GM03348 (cell line): ENCODE measurements at places on chromosomes 1 and 21.

- DNase-seq, result peak; percentile 45
Observed at GRCh38 chr1:94734963-94735901, 84.9 kb upstream of the SLC44A3 start.

DNA sequence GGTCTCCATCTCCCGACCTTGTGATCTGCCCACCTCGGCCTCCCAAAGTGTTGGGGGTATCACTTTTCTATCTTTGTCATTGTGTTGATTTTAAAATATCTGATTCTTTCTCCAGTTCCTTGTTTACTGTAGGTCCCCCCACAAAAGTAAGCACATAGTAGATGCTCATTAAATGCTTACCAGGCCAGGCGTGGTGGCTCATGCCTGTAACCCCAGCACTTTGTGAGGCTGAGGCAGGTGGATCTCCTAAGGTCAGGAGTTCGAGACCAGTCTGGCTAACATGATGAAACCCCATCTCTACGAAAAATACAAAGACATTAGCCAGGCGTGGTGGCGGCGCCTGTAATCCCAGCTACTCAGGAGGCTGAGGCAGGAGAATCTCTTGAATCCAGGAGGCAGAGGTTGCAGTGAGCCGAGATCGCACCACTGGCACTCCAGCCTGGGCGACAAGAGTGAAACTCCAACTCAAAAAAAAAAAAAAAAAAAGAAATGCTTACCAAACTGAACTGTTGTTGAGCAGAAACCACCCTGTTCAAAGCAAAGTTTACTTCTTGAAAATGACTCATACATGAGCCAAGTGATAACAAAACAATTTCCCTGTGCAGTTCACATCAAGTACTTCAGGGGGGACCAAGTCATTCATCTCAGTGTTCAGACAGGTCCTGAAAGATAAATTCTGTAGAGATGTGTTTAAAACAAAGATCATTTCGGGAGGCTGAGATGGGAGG, 24.3 kb upstream of the NID1 start:
- no peak for DNase-seq

DNA sequence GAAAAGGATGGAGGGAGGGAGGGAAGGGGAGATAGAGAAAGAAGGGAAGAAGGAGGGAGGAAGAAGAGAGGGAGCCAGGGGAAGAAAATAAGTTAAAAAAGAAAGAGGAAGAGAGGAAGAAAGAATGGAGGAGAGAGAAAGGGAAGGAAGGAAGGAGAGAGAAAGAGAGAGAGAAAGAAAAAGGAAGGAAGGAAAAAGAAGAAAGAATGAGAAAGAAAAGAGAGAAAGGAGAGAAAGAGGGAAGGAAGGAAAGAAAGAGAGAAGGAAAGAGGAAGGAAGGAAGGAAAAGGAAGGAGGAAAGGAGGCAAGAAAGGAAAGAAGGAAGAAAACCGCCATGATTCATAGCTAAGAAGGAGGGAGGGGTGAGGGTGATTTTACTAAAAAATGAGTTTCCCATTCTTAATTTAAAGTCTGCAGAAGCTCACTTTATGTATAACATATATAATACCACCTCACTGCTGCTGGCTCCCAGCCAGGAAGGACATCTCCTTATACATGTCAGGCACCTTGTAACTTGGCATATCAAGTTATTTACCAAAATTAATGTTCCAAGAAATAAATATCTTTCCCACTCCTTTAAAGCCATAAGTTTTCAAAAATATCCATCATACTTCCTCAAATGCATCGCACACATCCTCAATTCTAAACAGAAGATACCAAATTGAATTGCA, 46.0 kb upstream of the OLIG2 start:
- DNase-seq, result no peak

DNA sequence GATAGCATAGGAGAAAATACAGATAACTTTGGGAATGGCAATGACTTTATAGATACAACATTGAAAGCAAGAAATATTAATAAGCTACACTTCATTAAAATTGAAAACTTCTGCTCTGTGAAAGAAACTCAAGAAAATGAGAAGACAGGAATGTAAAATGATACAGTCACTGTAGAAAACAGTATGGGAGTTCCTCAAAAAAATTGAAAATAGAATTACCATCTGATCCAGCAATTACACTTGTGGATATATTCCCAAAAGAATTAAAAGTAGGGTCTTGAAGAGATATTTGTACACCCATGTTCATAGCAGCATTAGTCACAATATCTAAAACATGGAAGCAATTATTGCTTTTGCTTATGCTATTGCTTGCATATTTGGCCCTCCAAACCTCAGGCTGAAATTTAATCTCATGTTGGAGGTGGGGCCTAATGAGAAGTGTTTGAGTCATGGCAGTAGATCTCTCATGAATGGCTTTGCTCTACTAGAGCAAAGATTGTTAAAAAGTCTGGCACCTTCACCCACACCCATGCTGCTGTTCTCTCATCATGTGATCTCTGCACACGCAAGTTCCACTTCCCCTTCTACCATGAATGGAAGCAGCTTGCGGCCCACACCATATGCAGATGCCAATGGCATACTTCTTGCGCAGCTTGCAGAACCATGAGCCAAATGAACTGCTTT, 15.3 kb upstream of the AHCYL1 start:
- peak; percentile 62 for DNase-seq

DNA sequence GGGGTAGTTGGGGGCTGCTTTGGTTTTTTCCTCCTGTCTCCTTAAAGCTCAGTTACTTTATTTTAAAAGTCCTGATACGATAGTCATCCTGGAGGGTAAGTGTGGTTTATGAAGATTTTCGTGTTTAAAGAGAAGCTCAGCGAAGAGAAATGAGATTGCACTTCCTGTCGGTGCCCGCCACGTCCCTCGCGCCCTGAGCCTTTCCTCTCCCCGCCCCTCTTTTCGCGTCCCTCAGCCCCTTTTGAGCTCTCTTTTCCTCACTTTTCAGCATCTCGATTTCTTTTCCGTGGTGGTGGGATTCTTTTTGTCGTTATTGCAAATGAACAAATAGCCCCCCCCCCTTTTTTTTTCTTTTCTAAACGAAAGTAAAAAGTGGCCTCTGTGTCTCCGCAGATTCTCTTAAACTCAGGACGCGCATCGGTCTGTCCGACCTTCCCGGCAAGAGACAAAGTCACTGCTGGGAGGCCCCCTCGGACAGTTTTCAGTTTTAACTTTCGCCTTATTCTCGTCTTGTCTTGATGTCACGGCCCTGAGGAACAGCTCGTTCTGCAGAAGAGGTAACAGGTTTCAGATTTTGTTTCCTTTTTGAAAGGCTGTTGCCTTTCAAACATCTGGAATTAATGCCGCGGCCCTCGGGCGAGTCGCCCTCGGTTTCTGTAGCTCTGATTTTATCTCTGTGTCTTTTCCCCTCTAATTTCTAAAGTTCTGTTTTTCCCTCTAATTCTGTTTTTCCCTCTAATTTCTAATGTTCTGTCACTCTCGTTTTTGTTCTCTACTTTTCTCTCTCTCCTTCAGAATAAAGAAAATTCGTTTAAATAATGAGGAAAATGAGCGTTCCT, 1.0 kb upstream of the DMRTA2 start:
- no peak for DNase-seq

- DNase-seq, result no peak
Observed at GRCh38 chr21:45113543-45113942, 39.2 kb downstream of the ADARB1 start.

DNA sequence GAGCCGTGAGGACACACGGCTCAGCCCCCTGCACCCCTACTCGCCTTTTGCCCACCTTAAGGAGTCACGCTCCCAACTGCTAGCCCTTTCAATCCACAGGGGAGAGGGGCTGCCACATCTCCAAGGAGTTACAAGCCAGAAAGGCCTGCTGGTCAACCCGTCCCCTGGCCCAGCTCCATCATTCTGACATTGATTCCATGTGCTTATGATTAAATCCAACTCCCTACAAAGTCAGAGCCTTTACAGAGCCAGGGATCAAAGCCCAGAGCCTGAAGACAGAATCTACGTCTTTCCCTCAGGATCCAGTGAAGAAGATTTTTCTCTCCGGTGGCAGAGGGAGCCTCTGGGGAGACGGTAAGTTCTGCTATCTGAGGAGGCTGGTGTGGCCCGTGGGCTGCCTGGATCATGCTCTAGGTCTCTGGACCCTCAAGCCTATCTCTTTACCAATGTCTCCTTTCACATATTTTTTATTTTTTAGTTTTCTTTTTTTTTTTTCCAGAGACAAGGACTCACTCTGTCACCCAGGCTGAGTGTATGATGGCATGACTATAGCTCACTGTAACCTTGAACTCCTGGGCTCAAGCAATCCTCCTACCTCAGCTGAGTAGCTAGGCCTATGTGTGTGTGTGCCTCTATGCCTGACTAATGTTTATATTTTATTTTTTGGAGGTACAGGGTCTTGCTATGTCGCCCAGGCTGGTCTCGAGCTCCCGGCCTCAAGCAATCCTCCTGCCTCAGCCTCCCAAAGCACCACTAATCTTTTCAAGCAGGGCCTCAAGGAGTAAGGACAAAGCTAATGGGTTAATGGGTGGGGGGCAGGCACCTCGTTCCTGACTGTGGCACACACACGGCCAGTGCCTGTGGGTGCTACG, 61.3 kb downstream of the SLC66A1 start:
- DNase-seq, result peak; percentile 74

DNA sequence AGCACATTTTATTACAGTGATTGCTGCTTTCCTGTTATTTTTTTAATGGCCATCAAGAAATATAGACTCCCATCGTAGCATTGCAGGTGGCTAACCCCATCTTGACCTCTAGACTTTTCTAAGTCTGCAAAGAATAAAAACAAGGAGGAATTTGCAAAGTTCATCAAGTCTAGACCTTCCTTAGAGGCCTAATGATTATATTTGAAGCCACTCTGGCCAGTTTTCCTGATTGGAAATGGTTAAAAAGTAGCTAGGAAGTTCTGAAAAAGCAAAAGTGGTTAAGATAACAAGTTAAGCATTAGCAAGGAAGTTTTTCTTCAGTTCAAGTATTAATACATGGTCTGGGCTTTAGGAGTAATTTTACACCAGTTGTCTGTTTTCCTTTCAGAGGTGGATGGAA, 16.7 kb upstream of the KCNJ15 start:
- DNase-seq, result no peak

DNA sequence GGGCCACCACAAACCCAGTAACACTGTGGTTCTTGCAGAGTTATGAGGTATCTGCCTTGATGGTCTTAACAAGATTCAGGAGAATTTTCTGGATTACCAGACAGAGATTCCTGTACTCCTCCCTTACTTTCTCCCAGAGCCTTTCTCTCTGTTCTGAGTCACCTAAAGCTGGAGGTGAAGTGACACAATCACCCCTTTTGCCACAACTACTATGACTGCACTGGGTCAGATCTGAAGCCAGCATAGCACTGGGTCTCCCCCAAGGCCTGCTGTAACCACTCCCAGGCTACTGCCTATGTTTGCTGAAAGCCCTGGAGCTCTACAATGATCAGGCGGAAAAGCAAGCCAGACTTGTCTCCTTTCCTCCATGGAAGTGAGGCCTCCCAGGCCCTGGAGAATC, 156.7 kb upstream of the NEGR1 start:
- no peak for DNase-seq

DNA sequence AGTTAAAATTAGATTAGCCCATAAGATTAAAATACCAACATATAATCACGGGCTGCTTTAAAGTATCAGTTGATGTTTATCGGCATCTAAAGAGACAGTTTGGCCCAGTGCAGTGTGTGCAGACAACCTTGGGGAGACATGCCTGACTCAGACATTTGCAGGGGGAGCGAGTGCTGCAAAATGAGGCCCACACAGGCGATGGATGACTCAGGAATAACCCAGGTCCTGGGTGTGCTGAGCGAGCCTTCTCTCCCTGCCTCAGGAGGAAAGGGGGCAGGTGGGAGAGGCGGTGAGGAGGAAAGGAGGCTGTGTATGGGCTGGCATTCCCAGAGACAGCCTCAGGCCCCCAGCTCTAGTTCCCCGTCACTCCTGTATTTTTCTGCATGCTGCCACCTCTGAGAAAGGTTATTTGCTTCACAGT, 9.0 kb downstream of the SLC9A1 start:
- DNase-seq, result peak; percentile 86

- DNase-seq, result peak; percentile 29
Observed at GRCh38 chr1:112788561-112788960, 73.4 kb upstream of the PPM1J start.

DNA sequence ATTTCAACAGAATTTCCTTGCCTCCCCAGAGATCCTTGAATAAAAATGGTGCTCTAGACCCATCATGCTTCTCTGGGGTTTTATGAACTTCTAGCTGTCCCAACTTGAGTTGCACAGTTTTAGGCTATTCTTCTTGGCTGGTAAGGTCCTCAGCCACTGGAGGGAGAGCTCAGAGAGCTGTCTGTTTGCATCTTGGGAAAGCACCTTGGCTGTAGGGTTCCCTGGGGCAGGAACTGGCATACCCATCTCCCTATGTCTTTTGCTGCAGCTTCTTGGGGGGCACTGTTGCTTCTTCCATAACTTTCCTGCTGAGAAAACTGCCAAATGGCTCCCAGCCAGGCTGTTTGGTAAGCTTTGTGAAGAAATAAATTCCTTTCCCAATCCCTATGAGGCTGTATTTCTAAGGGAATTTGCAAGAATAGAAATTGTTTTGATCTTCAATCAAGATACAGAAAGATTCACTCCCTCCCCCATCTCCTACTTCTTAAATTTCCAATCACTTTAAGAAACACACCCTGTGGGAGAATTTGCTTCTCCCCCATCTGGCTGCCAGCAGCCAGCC, 8.2 kb upstream of the FMOD start:
- peak; percentile 34 for DNase-seq

GRCh38 chr1:182392050-182393028, 749 bp upstream of the GLUL start:
- DNase-seq, result peak; percentile 59

DNA sequence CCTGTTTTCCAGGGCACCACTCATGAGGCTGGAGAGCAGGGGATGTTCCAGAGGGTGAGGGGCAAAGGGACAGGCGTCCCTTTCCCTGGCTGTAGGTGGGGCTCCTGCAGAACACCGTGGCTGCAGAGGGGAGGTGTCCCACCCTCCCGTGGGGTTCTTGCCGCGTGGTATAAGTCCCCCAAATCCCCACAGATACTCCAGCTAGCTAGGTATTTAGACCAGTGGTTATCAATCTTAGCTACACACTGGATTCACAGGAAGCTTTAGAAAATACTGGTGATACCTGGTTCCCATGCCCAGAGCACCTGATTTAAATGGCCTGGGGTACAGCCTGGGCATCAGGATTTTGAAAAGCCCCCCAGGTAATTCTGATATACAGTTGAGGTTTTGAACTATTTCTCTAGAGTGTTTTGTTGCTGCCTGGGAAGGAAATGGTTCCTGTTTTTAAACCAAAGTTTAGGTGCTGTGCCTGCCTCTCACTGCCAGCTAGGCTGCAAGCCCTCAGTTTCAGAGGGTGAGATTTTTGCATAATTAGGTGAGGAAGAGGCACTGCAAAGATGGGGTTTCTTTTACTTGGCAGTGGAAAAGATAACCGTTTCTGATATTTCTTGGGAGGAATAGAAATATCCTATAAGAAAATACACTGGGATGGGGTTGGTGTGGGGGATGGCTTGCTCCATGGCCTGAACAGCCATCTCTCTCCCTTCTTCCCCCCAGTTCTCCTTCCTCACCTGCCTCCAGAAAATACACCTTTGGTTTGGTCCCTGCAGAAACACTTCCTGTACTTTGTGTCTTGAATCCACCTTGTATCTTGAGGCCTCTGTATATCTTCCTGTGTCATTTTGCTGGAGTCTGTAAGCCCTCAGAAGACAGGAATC, 51.7 kb downstream of the RASSF5 start:
- no peak for DNase-seq

GRCh38 chr1:156860628-156861423, at the start of gene NTRK1:
TSS of gene NTRK1 (plus strand) at chr1:156860865. CDS start at chr1:156860935, 70 bp downstream.
- DNase-seq, result peak; percentile 72
